Stimulated activated CD4-positive, alpha-beta T cell treated with anti-CD3 and anti-CD28 coated beads, Interleukin-4, amount 100 ng/mL, for 1 hour (primary cell): ENCODE measurements at places on chromosomes 12 and 14.

DNA sequence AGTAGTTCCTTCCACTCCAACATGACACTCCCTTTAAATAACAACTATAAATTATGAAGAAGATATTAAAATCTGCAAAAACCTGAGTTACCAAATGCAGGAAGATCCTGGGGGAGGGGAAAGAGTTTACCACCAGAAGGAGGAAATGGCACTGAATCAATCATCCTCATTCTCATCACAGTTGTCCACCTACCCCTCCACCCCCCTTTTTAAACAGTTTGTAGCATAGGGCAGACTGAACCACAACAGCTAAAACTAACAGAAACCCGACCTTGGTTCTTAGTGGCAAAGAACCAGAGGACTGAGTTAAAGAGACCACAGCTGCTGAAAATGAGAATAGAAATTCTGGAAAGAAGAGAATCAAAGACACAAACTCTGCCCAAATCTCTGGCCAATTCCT is 189.5 kb downstream of the MED13L start:
- no peak for DNase-seq

DNA sequence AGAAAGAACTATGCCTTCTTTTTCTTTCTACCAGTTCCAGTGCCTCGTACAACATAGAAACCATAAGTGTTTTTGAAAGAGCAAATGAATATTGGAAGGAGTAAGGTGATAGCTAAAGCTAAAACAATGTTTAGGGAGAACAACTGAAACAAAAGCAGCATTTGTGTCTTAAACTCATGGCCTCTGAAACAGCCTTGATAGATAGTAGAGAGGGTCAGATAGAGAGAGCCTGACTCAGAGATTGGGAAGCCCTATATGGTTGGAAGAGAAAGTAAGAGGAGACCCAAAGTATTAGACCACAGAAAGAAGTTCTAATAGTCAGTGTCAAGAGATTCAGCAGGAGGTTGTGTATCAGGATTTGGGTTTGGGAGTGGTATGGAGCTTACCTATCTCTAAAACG is 79.6 kb upstream of the IFNG-AS1 start:
- no peak for DNase-seq

- no peak for DNase-seq
These were observed 52.8 kb upstream of the ELK3 start for GRCh38 chr12:96141216-96141912.

- DNase-seq = no peak
These were observed 170.0 kb downstream of the CCDC91 start for GRCh38 chr12:28360253-28360652.

GRCh38 chr12:130714091-130714590 is 2.0 kb downstream of the RIMBP2 start:
- DNase-seq = no peak

DNA sequence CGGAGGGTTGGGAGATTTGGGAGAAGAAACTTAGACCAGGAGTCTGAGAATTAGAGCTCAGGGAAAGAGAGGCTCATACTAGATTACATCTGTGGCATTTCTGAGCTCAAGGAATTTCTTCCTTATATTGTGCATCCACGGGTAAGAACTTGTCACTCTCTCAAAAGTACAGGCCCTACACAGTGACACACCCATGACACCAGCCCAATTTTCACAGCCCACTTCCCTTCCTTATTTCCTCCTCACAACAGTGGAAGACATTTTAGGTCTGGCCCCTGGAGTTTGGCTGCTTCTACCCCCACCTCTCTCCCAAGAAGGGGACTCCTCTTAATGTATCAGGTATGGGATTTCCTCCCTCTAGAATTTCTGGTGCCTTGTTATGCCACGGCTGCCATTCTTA is 9.2 kb upstream of the ZNF385A start:
- no peak for DNase-seq

- DNase-seq = peak; percentile 50
These were observed 114.0 kb upstream of the KRAS start for GRCh38 chr12:25364529-25365339.

DNA sequence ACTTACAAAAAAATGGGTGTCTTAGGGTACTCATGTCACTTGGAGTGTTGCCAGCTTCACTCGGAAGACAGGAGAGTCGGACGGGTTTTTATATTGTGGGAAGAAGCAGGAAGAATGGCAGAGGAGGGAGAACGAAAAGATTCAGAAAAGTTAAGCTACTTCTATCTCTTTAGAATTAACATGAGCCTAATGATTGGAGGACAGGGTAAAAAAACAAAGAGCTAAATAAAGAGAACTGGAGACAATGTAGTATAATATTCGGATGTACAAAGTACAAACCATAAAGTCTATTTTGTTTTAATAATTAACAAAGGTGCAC is 43.9 kb downstream of the EFCAB11 start:
- no peak for DNase-seq

- no peak for DNase-seq
These were observed 564.1 kb upstream of the ATXN7L3B start for GRCh38 chr12:73973486-73973885.

DNA sequence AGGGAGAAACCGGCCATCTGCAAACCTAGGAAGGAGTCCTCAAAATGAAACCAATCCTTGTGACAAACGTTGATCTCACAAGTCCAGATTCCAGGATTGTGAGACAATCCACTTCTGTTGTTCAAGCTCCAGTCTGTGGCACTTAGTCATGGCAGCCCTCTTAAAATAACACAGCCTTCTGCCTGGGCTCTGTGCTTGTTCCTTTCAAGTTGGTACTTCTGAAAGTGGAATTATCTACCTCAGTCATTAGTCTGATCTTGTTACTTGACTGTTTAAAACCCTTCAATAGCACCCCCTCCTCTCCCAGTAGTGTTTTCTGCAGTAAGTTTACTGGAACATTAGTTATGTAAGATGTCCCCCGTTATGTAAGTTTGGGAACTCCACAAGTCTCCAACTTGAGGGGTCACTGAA is 111.0 kb upstream of the HIF1A start:
- no peak for DNase-seq

- DNase-seq = no peak
These were observed 623.2 kb downstream of the CCER1 start for GRCh38 chr12:90331821-90332220.

GRCh38 chr12:4518106-4518728 is 20.5 kb upstream of the RAD51AP1 start:
- DNase-seq = no peak

GRCh38 chr14:59310633-59311032 is 122.2 kb downstream of the DAAM1 start:
- DNase-seq = no peak

- no peak for DNase-seq
These were observed 58.3 kb upstream of the ANP32D start for GRCh38 chr12:48414021-48414420.

DNA sequence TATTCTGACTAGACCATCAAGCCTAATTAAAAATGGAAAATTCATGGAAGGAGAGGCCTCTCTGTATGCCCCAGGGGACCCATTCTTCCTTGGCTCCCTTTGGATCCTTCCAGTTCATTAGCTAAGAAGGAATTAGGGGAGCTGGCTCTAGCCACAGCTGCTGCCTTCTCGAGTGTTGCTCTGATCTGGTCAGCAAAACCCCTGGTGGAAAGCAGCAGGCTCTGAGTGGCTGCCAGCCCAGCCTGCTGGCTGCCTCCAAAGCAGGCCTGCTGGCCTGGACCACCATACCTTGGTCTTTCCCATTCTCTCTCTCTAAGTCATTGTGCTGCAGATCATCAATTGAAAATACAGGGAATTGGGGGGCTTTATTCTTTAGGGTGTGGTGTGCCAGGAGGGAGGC is 29.0 kb upstream of the AKAP6 start:
- DNase-seq = no peak

DNA sequence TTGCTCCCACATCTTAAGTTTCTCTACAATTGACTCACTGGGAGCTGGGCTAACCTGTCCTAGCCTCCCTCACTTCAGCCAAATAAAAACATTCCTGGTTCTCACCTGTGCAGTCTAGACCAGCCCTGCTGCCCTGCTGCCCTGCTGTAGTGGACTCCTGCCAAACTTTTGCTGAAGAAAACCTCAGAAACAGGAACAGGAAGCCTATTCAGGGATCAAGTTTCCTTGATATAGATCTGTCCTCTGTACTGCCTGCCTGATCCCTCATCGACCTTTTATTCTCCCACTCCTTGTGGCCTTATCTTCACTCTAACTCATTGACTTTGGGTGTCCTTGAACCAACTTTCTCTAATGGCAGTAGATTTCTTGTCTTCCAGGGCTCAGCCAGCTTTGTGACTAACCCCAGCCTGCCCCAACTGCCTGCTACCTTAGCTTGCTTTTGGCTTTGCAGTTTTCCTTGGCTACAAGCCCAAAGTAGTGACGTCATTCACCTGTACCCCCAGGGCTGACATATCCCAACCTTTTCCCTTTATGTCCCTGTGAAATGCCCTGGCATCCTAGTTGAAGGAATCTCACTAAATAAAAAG is 234.8 kb downstream of the DUSP6 start:
- no peak for DNase-seq

DNA sequence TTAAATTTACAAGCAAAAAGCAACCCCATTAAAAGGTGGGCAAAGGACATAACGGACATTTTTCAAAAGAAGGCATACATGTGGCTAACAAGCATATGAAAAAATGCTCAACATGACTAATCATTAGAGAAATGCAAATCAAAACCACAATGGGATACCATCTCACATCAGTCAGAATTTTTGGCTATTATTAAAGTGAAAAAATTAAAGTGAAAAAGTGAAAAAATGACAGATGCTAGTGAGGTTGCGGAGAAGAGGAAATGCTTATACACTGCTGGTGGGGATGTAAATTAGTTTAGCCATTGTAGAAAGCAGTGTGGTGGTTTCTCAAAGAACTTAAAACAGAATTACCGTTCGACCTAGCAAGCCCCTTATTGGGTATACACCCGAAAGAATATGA is 7.9 kb downstream of the OTOGL start:
- no peak for DNase-seq

GRCh38 chr12:120834489-120835303 is 69.5 kb downstream of the SPPL3 start:
- DNase-seq = no peak
